ENCODE measurements at places on chromosomes 12 and 14. TPM values are rescaled to one million over a fixed set of nuclear protein-coding genes. Genes with fewer than 3 reads are reported as not detected.

Gene TAC3
- total RNA-seq, result not detected

Gene TMTC1
- not detected for total RNA-seq

Gene TMEM179
- not detected for total RNA-seq

Gene FOXG1
- total RNA-seq, result not detected

Gene MRPS35
- 18.0 TPM for total RNA-seq

Gene MTRFR
- total RNA-seq, result 49.0 TPM

Gene TAS2R43
- total RNA-seq, result 4.8 TPM

Gene TUBA1A
- total RNA-seq, result 137 TPM

Gene CACNA2D4
- 7.4 TPM for total RNA-seq

Gene C1QL4
- total RNA-seq, result not detected

Gene CLEC2A
- not detected for total RNA-seq

Gene ST8SIA1
- not detected for total RNA-seq

Gene KRT7
- not detected for total RNA-seq

Gene KIF5A
- 0.56 TPM for total RNA-seq

Gene MYO1A
- total RNA-seq, result 1.3 TPM

Gene TAS2R31
- 5.7 TPM for total RNA-seq

Gene GLIPR1L1
- total RNA-seq, result not detected

Gene TMEM132C
- not detected for total RNA-seq
